ENCODE measurements at places on chromosomes 7 and 10. TPM values are rescaled to one million over a fixed set of nuclear protein-coding genes. Genes with fewer than 3 reads are reported as not detected.

CHCHD3 gene
- 63.8 TPM for total RNA-seq

CYP2C8 gene
- total RNA-seq, result not detected

GNG11 gene
- 196 TPM for total RNA-seq

PPA1 gene
- total RNA-seq, result 198 TPM

POM121L12 gene
- not detected for total RNA-seq

COMTD1 gene
- 18.9 TPM for total RNA-seq

HMX2 gene
- not detected for total RNA-seq

FXYD4 gene
- total RNA-seq, result not detected

BLNK gene
- total RNA-seq, result not detected

STOX1 gene
- total RNA-seq, result 0.59 TPM

MTERF1 gene
- 7.3 TPM for total RNA-seq

ASIC3 gene
- not detected for total RNA-seq

AS3MT gene
- 1.1 TPM for total RNA-seq

FGFBP3 gene
- total RNA-seq, result 0.33 TPM

CNTNAP2 gene
- 0.20 TPM for total RNA-seq

UNCX gene
- not detected for total RNA-seq

GOLGA7B gene
- total RNA-seq, result 0.05 TPM

STEAP1B gene
- total RNA-seq, result 47.8 TPM

KIFBP gene
- total RNA-seq, result 53.7 TPM

ASCC1 gene
- 27.7 TPM for total RNA-seq

PWWP2B gene
- 7.3 TPM for total RNA-seq

PITX3 gene
- total RNA-seq, result not detected

FAM25G gene
- total RNA-seq, result not detected

CCAR1 gene
- total RNA-seq, result 31.3 TPM

LMOD2 gene
- not detected for total RNA-seq

TBX20 gene
- not detected for total RNA-seq

PAX4 gene
- total RNA-seq, result not detected

NAT16 gene
- not detected for total RNA-seq

CPXM2 gene
- total RNA-seq, result 7.0 TPM

CTAGE4 gene
- not detected for total RNA-seq

CFAP69 gene
- 0.27 TPM for total RNA-seq

RAPGEF5 gene
- 56.5 TPM for total RNA-seq

IKZF1 gene
- total RNA-seq, result not detected

TEX36 gene
- total RNA-seq, result not detected

MCM10 gene
- total RNA-seq, result 12.2 TPM

TRIM50 gene
- total RNA-seq, result not detected

Data from mammary microvascular endothelial cell (primary cell).